ENCODE measurements at places on chromosomes 7 and 10. TPM values are rescaled to one million over a fixed set of nuclear protein-coding genes. Genes with fewer than 3 reads are reported as not detected.

The C10orf67 gene
- 2.2 TPM for polyA plus RNA-seq

The MAPK8 gene
- polyA plus RNA-seq = 76.9 TPM

The MYOZ1 gene
- 4.6 TPM for polyA plus RNA-seq

DNA sequence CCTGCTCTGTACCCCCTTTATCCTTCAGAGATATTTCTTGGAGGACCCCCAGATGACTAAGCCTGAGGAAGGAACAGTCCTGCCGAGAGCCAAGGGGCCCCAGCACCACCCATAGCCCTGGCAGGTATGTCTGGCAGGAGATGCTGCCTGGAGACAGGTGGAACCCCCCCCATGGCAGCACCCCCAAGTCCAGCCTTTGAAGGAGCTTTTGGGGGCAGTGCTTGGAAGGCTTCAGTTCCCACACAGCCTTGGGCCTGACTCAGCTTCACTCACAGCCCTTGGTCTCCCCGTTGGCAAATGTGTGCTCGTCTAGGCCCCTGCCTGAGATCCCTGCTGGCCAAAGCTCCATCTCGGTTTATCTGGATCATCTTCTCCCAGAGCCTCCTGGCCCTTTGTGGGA lies 23.0 kb upstream of the PCBD1 start:
- DNase-seq = no peak

GRCh38 chr10:84140036-84140379 lies 699 bp downstream of the GHITM start:
- DNase-seq = no peak

DNA sequence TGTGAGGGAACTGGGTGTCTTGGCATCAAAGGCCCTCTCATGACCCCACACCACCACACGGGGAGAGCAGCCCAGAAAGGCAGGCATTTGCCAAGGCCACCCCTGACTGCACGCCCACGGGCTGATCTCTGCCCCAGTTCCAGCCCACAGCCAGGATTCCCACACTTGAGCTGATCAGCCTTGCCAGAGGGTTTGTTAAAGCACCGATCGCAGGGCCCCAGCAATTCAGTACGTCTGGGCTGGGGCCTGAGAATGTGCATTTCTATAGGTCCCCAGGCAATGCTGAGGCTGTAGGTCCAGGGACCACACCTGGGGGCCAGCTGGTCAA lies 103.9 kb downstream of the TNS3 start:
- no peak for DNase-seq

GRCh38 chr10:5477948-5478693 lies 21.2 kb downstream of the CALML5 start:
- DNase-seq = no peak
